T-helper 17 cell (primary cell): ENCODE measurements at places on chromosomes 7 and 10.

DNA sequence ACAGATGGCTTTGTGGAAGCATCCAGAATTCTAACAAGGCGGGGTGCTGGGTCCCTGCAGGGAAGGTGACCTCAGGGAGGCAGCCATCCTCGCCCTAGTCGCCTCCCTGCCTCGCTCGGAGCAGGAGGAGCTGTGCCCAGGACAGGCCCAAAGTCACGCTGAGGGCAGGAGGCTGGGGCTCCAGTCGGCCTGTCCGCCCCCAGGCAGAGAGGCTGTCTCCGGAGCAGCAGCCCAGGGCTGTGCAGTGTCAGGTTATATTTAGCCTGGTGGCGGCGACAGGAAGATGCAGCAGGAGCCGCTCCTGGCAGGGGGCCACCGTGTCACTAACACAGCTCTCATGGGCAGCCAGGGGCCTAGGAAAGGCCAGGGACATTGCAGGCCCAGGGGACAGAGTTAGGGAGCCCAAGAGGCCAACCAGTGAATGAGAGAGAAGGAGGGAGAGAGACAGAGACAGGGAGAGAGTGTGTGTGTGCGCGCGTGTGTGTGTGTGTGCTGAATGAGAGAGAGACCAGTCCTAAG is 13.5 kb downstream of the KCNH2 start:
- DNase-seq = no peak

DNA sequence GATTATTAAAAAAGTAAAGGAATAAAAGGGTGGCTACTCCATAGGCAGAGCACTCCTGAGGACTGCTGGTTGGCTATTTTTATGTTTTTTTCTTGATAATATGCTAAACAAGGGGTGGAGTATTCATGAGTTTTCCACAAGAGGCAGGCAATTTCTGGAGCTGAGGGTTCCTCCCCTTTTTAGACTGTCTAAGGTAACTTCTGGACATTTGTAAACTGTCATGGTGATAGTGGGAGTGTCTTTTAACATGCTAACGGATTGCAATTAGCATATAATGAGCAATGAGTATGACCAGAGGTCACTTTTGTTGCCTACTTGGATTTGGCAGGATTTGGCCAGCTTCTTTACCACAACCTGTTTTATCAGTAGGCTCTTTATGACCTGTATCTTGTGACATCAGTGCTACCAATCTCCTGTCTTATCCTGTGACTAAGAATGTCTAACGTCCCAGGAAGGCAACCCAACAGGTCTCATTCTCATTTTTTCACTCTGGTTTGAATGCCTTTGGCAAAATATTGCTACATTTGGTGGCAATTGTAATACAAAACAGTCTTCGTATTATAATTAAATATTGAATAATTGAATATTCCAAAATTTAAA is 587.8 kb upstream of the POM121L12 start:
- no peak for DNase-seq

DNA sequence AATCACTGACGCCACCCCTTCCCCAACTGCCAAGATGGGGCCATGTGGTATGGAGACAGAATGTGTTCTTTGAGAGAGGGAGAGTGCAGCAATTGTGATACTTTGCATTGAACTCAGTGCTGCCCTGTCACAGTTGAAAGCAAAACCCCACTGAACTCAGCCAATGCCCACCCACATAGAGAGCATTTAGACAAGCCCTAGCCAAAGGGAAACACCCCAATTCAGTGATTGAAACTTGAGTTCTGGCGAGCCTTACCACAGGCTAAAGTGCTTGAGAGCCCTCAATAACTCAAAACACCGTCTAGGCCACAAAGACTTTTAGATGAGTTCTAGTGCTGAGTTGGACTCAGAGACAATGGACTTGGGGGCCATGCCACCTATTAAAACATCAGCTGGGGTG is 751.9 kb upstream of the POT1 start:
- DNase-seq = no peak

- no peak for DNase-seq
Observed at GRCh38 chr7:50826371-50827172, 43.9 kb upstream of the GRB10 start.

GRCh38 chr10:132585732-132586722 is 48.4 kb downstream of the INPP5A start:
- no peak for DNase-seq

GRCh38 chr10:79335470-79336235 is 11.6 kb upstream of the PPIF start:
- DNase-seq = no peak

DNA sequence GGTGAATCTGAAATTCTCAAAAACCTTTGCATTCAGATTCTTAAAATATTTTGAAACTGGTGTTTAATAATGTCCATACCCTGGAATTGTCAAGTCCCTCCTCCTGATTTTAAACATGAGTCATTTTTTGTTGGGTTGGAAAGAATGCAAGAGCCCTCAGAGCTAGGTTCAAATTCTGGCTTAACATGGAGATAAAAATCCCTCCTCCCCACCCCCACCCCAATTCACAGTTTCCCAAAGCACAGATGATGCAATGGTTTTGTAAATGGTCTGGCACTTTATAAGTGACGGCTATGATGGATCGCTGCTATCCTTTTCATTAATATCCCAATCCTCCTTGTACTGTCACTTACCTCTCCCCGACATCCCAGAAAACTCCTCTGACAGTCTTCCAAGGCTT is 332.8 kb downstream of the PLXNA4 start:
- no peak for DNase-seq

DNA sequence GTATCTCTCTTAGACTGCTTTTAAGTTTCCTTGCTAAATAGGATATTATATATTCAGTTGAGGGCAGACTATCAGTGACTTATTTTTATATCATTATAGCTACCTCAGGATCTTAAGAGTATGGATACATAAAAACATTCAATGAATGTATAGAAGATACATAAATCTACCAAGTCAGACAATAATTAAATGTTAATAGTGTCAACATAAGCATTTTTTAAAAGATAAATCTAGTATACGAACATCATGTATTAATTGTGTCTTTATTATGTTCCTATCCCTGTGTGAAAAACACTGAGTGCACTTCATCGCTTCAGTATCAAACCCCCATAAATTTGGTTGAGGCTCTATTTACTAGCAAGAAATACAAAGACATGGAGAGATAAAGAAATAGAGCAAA is 242.8 kb downstream of the CRPPA start:
- DNase-seq = no peak

GRCh38 chr7:151250181-151251132 is 2.0 kb upstream of the SMARCD3 start:
- no peak for DNase-seq

GRCh38 chr7:101814081-101814990 is 3.1 kb upstream of the CUX1 start:
- peak; percentile 50 for DNase-seq

DNA sequence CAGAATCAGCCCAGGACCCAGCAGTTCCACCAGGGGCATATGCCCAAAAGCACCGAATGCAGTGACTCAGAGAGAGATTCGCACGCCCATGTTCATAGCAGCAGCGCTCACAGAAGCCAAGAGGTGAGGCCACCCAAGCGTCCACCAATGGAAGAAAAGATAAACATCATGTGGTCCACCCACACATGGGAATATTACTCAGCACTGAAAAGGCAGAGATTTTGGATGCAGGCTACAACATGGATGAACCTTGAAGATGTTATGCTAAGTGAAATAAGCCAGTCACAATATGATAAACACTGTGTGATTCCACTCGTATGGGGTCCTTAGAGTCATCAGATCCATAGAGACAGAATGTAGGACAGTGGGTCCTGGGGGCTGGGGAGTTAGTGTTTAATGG is 427.4 kb downstream of the DNAJB6 start:
- no peak for DNase-seq

GRCh38 chr7:28477041-28477442 is 64.7 kb downstream of the CREB5 start:
- DNase-seq = no peak

- no peak for DNase-seq
Observed at GRCh38 chr7:36303202-36304098, 86.2 kb upstream of the ANLN start.

DNA sequence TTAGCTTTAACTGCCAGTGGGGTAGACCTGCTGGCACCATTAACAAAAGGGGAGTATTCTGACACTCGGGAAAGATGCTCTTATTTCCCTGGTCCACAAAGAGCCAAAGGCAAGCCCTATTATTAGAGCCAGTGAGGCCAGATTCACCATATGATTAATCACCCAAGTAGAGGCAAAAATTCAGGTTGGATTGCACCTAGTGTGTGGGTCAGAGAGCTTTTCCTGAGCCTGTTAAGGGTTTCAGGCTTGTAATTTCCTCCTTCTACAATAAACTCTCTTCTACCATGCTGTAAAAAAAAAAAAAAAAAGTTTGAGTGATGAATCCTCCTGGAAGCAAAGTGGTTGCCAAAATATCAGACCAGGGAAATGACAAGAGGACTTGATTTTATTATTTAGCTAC is 163.5 kb downstream of the MBL2 start:
- no peak for DNase-seq

DNA sequence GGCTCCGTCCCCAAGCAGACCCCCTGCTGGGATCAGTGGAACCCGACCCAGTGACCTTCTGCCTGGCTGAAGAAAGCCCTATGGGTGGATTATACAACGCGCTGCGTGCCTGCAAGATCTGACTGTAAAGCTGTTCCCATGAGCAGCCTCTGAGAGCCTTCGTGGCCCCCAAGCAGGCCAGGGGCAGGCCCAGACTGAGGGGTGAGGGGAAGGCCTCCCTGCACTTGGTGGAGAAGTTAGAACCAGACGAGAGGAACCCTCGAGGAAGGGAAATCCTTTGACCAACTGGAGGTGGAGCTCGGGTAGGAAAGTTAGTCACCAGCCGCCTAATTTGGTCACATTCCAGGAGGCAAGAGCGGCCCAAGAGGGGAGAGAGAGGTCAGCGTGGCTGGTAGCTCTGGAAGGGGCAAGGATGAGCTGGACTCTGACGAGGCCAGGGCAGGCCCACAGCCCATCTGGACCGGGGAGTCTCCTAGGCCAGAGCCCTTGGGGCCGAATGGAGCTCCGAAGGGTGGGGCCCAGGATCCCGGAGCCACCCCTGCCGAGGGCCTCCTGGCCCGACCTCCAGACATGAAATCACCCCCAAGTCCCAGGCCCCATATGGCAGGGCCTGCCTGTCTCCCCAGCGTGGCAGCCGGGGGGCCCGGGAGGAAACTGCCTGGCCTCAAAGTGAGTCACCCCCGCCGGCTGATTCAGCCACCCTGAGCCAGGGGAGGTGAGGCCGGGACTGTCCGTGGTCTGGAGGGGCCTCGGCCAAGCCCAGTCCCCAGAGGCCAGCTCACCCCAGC is 23.3 kb upstream of the PDGFA start:
- DNase-seq = no peak
